ENCODE measurements at places on chromosomes 4 and X.

DNA sequence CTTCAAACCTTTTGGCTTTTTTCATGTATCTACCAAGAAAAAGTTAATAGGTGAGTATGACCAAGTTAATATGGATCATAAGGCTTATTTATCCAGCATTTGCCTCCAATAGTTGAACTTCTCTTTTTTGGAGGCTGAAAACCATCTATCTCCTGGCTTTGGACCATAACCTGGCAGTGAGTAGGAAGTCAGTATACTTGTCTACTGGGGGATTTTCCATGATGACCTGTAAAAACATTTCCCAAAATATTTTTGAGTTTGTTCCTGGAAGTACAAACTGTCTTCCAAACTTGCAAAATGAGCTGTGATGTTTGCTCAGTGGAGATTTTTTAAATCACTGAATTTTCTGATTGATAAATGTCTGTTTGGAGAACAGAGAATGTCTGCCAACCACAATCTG is 349.9 kb downstream of the FAM47B start:
- DNase-seq: no peak

DNA sequence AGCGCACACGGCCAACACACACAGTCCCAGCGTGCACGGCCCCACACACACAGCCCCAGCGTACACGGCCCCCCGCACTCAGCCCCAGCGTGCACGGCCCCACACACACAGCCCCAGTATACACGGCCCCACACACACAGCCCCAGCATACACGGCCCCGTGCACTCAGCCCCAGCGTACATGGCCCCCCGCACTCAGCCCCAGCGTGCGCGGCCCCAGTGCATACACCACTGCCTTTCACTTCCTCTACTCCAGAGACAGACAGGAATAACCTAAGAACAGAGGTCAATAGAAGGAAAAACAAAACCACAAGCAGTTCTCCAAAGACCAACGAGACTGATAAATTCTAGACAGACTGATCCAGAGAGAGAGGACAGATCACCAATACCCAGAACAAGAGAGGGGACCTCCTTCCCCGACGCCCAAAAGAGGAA is 17.1 kb downstream of the GAK start:
- DNase-seq: no peak

DNA sequence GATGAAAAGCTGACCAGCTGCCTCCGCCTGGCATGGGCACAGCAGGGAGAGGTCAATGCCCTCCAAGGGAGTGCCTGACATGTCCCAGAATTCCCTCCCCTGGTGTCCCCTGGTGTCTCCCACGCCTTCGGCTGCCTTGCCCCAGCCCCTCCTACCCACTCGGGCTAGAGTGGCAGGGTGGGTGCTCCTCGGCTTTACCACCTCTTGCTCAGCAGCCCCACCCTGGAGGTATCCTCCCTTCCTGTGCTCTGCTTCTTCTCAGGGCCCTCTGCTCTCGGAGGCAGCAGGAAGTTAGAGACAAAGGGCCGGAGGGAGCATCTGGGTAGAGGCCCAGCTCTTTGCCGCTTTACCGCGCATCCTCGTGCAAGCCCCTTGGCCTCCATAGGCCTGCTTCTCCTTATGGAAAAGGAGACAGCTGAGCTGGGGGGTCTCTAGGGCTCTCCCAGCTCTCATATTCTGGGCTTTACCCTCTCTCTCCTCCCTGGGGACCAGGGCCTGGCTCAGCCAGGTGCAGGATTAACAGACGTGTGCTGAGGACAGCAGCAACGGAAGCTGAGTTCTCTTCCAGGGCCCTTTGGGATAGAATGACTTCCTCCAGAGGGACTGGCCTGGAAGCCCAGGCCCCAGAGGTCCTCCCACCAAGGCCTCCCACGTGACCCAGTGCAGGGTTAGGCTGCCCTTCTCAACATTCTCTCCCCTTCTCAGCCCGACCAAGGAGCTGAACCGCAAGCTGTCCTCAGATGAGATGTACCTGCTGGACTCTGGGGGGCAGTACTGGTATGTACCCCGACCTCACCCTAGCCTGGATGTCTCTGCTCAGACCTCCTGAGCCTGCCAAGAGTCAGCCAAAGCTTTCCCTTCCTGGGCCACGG is 17.2 kb downstream of the XPNPEP2 start:
- no peak for DNase-seq

GRCh38 chr4:124152132-124152531 is 560.4 kb downstream of the ANKRD50 start:
- DNase-seq: no peak

GRCh38 chr4:163243297-163243981 is 76.7 kb upstream of the NAF1 start:
- peak; percentile 5 for DNase-seq

DNA sequence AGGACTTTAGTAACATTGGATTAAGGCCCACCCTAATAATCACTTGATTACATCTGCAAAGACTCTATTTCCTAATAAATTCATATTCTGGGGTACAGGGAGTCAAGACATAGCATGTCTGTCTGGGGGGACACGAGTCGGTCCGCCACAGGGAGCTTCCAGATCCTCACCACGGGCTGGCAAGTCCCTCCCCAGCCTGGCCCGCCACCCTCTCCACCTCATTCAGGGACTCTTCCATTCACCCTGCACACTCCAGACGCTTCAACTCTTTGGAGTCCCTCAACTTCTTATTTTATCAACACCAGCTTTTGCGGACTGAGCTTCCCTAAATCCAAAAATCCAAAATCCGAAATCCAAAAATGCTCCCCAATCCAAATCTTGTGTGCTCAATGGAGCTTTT is 71.2 kb downstream of the DCTD start:
- DNase-seq: no peak

- DNase-seq: no peak
Observed at GRCh38 chrX:17488036-17488435, 113.0 kb downstream of the NHS start.

GRCh38 chr4:143017210-143017609 is 167.5 kb upstream of the USP38 start:
- DNase-seq: no peak

DNA sequence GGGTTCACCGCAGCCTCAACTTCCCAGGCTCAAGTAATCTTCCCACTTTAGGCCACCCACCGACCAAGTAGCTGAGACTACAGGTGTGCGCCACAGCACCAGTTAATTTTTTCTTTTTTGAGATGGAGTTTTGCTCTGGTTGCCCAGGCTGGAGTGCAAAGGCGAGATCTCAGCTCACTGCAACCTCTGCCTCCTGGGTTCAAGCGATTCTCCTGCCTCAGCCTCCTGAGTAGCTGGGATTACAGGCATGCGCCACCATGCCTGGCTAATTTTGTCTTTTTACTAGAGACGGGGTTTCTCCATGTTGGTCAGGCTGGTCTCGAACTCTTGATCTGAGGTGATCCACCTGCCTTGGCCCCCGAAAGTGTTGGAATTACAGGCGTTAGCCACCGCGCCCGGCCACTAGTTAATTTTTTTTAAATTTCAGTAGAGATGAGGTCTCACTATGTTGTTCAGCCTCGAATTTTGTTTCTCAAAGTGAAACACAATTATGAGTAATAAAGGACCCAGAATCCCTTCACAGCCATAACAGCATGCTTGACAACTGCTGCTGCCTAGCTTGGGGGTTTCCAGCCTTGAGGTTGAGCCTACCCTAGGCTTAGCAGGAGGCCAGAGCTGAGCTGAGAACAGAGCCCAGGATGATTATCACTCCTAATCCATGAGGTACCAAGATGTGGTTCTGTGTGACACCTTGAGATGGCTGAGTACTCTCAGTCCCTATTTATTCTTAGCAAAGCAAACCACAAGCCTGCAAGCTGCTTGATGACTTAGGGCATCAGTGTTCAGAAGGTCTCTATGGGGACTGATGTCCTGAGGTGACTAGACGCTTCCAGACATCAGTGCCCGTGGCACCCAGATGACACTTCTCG is 41.6 kb upstream of the NKRF start:
- DNase-seq: no peak

DNA sequence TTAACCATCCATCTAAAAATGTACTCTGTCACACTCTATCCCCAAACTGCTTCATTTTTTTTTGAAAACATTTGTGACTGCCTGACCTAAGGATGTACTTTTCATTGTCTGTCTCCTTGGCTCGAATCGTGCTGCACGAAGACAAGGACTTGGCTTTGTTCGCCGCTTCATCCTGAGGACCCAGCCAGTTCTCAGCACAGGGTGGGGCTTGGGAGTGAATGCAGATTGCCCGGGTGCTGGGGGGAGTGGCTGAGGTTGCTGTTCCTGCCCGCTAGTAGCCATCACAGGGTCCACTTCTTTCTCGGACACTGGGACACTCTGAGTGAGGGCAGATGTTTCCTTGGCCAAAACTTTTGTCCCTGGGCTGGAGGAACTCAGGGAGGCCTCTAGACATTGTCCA is 70.1 kb upstream of the CLCN4 start:
- no peak for DNase-seq

- DNase-seq: no peak
Observed at GRCh38 chr4:37812713-37813112, 13.8 kb upstream of the PGM2 start.

DNA sequence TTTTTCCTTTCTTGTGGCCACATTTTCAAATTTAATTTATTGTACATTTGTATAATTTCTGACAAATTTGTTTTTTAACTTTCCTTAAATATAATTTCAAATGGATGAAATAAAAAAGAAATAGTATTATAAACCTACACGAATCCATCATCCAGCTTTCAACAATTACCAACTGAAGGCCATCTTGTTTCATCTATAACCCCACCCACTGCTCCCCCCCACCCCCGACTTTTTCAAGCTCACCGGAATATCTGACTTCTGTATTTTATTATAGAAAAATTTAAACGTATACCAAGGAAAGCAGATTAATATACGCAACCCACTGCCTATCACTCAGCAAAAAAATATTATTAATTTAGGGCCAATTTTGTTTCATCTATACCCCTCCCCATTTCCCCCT is 1.1 kb downstream of the MORF4L2 start:
- DNase-seq: no peak

DNA sequence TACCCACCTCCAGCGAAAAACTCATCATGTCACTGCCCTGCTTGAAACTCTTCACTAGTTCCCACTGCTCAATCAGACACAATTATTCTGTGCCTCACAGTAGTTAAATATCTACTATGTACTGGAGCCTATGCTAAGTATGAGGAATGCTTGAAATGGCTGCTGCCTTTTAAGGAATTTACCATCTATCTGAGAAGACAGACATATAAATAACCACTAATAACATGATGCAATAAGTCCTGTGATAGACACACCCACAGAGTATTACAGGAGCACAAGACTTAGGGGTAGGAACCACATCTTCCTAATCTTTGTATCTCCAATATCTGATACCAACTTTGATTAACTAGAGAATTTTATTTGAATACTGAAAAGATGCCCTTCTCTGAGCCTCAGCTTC is 21.1 kb downstream of the SLC25A53 start:
- DNase-seq: no peak

DNA sequence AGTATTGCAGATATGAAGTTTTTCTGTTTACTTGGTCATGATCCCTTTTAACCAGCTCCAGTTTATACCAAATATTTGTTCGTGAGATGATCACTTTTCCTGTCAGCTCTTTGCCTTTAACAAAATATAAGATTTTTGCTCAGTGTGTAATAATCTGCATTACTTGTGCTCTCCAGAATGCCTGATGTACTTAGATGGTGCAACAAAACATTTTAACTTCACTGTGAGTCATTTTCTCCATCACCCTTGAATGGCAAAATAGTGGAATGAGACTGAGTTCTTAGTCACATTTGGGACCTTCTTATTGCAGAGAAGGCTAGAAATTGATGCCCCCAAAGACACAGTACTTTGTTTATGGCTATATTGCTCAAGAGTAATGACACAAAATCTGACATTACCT is 252.0 kb downstream of the FRMPD4 start:
- no peak for DNase-seq

GRCh38 chr4:161990721-161991120 is 173.1 kb downstream of the FSTL5 start:
- DNase-seq: no peak

DNA sequence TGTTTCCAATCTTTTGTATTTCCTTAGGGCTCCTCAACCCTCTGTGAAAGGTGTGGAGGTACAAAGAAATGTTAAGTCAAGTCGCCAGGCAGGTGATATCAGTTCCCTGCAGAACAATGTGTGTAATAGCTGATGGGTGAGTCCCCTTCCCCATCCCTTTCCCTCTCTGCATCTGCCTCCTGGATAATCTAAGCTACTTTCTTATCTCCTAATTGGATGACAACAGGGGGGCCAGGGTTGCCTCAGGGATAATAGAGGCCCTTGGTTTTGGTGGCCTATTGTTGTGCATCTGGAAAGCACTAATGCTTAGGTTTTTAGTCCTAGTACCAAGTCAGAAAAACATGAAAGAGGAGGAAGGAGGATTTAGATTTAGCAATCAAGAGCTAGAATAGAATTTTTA is 29.1 kb downstream of the MAGED1 start:
- DNase-seq: no peak

GRCh38 chr4:39700554-39700953 is 2.6 kb downstream of the UBE2K start:
- DNase-seq: peak; percentile 57

- no peak for DNase-seq
Observed at GRCh38 chrX:30327762-30328161, 18.6 kb upstream of the NR0B1 start.

GRCh38 chr4:89306486-89307177 is 968 bp downstream of the GPRIN3 start:
- no peak for DNase-seq

DNA sequence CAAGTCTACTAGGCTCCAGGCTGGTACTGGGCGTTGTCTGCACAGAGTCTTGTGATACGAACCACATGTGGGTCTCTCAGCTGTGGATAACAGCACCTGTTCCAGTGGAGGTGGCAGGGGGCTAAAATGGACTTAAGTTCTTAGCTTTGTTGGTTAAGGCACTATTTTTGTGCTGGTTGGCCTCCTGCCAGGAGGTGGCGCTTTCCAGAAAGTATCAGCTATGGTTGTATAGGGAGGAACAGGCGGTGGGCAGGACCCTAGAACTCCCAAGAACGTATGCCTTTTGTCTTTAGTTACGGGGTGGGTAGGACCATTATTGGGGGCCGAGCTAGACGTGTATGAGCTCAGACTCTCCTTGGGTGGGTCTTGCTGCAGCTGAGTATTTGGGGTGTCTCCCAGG is 1138.4 kb downstream of the PCDH19 start:
- DNase-seq: no peak

DNA sequence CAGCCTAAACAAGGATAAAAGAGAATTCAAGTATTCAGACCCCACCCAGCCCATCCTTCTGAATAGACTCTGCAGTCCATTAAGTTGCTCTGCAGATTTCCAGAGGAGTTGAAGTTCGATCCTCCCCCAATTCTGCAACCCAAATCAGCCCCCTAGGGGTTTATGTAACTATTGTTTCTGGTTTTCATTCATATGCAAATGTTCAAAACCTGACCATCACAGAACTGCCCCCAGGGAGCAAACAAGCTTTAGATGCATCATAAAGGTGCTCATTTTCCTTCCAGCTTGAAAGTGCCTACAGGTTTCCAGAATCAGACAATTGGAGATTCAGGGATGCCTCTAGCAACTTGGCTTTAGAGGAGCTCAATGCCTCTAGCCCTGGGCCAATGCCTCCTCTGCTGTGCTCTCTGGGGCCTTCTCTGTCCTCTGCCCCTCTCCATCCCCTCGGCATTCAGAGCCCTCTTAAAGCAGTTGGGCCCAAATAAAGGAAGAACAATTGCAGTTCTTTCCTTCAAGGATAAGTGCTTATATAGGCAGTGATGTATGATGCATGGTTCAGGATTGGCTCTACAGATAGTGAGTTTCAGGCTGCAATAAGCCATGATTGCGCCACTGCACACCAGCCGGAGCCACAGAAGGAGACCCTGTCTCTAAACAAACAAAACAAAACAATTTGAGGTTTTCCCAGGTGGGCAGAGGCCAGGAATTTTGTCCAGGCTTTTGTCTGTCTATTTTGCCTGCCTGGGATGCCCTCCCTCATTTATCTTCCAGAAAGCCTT is 23.5 kb upstream of the SPINK2 start:
- no peak for DNase-seq
